ENCODE measurements at places on chromosomes 12 and 14.

- DNase-seq, result no peak
These were observed 84.6 kb downstream of the VCPKMT start for GRCh38 chr14:50031602-50032313.

DNA sequence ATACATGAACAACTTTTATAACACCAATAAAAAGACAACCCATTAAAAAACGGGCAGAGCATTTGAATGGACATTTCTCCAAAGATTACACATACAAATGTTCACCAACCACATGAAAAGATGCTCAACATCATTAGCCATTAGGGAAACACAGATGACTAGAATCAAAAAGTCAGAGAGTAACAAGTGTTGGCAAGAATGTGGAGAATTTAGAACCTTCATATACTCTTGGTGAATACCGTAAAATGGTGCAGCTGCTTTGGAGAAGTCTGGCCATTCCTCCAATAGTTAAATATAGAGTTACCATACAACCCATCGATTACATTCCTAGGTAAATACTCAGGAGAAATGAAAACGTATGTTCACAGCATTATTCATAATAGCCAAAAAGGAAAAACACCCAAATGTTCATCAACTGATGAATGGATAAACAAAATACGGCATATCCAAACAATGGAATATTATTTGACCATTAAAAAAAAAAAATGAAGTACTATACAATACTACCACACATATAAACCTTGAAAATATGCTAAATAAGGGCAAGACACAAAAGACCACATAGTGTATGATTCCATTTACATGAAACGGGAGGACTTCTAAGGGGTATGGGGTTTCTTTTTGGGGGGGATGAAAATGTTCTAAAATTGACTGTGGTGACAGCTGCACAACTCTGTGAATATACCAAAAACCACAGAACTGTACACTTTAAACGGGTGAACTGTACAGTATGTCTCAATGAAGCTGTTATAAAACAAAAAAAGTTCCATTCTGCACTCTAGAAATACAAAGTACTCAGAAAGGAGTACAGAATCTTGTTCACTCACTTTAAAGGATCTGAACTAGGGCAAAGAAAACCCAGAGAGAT is 3.2 kb downstream of the CORO1C start:
- no peak for DNase-seq

- DNase-seq, result no peak
These were observed 15.1 kb downstream of the CPNE8 start for GRCh38 chr12:38890102-38890855.

DNA sequence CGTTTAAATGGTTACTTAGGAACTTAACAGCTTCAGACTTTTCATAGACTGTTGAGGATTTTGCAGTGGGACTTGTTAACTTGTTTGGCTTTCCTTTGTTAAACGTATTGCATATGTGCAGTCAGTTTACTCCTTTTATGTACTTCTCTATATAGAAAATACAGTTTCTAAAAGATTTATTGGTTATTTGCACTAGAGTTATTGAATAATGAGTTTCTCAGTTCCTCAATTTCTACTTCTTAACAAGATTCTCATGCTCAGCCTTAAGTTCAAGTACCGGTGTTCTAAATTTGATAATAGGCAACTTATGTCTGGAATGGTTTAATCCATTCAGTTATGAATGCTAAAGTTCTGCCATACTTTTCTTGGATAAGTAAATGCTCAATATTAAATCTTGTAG is 919 bp downstream of the PSMA3 start:
- no peak for DNase-seq

GRCh38 chr14:78319406-78319805 is 149.2 kb downstream of the NRXN3 start:
- DNase-seq, result no peak

GRCh38 chr14:93046705-93047050 is 69.0 kb downstream of the ITPK1 start:
- DNase-seq, result no peak

DNA sequence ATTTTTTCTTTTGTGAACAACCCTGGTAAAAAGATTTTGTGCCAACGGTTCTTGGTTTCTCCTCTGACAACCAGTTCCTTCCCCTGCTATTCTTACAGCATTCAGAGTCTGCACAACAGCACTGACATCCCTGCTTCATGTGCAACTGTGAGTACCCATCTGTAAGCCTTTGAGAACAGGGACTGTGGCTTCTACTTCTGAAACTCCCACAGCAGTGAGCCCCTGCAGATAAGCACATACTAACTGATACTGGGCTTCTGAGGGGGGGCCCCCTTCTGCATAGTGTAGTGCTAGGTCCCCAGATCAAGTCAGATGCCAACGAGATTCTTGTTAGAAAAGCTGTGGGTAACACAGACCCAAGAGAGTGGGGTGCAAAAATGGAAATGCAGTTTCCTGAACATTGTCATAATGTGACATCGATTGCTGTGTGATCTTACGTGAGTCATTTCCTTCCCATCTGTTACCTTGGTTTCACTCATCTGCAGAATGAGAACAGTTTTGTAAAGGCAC is 11.1 kb upstream of the NINJ2 start:
- DNase-seq, result no peak

GRCh38 chr12:74915718-74916117 is 293.9 kb downstream of the KCNC2 start:
- no peak for DNase-seq

DNA sequence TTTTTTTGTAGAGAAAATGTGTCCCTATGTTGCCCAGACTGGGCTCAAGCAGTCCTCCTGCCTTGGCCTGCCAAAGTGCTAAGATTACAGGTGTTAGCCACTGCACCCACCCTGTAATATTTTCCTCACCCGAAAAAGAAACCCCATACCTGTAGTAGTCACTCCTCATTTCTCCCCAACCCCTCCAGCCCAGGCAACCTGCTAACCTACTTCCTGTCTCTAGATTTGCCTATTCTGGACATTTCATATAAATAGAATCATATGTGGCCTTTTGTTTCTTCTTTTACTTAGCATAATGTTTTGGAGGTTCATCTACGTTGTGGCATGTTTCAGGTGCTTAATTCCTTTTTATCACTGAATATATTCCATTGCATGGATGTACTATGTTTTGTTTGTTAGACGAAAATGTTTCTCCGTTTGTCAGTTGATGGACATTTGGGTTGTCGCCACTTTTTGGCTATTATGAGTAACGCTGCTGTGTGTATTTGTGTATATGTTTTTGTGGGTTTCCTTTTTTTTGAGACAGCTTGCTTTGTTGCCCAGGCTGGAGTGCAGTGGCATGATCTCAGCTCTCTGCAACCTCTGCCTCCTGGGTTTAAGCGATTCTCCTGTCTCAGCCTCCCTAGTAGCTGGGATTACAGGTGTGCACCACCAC is 6.2 kb downstream of the ANKRD13A start:
- DNase-seq, result no peak

- DNase-seq, result no peak
These were observed 9.1 kb downstream of the FAM181A start for GRCh38 chr14:93936245-93936644.

- DNase-seq, result no peak
These were observed 67.2 kb downstream of the TTC9 start for GRCh38 chr14:70708717-70709570.

DNA sequence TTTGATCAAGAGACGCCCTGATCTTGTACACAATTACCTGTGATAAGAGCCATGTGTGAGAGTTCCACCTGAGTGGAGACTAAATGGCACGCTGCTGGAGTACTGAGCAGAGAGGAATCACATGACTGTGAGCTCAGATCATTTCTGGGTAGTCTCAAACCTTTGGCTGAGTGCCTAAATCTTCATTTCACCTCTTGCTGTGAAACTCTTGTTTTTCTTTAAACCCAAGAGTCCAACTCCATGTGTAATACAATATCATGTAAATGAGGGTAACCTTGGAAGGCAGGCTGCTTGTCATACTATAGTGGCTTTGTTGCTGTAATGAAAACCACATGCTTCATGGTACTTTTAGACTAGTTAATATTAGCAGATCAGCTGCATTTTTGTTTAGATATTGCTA is 156.9 kb downstream of the CAND1 start:
- peak; percentile 75 for DNase-seq

DNA sequence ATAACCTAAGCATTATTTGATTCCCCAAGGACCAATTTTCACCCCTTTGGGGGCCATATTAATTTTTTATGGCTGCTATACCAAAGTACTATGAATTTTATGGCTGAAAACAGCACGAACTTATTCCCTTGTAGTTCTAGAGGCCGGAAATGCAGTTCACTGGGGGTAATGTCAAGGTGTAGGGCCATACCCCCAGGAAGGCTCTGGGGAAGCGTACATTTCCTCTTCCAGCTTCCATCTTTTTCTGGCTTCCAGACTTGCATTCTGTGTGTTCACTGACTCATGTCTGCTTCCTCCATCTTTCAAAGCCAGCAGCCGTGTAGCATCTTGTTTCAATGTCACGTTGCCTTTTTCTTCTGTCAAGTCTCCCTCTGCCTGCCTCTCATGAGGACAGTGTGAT is 133.5 kb downstream of the BICD1 start:
- peak; percentile 20 for DNase-seq

GRCh38 chr12:97481428-97481827 is 18.8 kb downstream of the RMST start:
- no peak for DNase-seq

DNA sequence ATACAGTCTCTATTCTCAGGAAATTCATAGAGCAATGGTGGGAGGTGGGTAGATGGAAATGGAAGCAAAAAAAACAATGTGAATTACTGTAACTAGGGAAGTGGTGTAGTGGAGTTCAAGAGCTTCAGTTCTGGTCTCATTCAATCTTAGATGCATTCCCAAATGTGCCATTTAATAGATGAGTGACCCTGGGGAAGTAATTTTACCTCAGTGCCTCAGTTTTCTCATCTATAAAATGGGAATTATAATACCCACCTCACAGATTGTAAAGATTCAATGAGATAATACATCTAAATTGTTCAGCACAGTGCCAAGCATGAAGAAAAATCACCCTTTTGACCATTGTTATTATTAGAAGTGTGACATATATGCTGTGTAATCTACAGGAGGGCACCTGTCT is 173.1 kb downstream of the SLC38A4 start:
- DNase-seq, result no peak

DNA sequence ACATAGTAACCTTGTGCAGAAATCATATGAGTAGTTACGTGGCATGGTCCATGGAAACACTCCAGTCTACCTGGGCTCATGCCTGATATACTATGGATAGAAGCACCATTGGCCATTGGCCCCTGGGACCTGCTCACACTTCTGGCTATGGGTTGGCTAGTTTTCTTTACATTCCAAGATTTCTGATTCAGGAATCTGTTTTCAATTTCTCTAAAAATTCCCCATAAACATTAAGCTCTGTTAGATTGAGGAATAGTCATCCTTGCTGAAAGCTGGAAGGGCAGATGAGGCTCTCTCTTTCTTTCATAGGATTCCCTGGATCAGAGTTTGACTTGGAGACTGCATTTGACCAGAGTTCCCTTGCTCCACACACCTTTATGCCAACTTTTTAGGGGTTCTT is 37.3 kb upstream of the RAP1B start:
- DNase-seq, result no peak

DNA sequence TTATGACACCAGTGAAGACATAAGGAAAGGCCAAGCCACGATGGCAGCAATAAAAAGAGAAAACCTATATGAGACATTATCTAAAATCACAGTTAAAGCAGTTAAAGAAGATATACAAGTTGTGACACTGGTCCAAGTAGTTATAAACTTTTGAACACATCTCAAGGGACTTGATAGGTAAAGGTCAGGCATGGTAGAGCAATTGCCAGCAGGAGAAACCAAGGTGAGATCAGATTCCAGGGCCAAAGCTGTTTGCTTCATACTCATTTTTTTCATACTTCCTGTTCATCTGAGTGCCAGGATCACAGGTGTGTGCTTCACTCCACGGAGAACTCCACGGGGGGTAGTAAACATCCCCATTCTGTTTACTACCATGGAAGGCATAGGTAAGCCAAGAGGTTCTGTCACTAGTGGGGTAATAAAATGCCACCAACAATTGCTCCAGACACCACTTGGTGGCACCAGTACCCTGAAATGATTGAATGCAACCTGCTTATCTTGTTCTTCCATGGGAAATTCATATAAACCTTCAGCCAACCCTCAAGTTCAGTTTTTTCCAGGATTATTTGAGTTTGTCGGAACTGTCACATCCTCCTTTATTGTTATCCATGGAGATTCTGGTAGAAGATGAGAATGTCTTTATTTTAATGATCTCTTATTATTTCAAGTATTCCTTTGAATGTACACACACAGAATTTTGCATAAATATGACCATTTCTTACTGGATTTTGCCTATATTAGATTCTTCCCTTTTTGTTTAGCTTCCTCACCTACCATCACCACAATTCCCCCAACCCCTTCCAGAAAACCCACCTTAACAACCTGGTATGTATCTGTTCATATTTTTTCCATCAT is 59.2 kb upstream of the TSPAN8 start:
- peak; percentile 19 for DNase-seq

- no peak for DNase-seq
These were observed 444.8 kb downstream of the AEBP2 start for GRCh38 chr12:19884021-19884492.

DNA sequence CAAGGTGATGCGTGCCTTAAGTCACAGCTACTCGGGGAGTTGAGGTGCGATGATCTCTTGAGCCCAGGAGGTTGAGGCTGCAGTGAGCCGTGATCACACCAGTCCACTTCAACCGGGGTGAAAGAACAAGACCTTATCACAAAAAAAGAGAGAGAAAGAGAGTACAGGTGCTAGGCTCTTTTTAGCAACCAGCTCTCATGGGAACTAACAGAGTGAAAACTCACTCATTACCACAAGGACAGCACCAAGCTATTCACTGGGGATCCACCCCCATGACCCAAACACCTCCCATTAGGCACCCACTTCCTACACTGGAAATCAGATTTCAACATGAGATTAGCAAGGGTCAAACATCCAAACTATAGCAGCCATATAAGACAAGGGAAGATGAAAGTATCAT is 164.2 kb downstream of the NDUFA12 start:
- no peak for DNase-seq

GRCh38 chr14:101571004-101571403 is 9.7 kb downstream of the DIO3 start:
- DNase-seq, result no peak

GRCh38 chr12:124636138-124636978 is 68.9 kb upstream of the NCOR2 start:
- no peak for DNase-seq

DNA sequence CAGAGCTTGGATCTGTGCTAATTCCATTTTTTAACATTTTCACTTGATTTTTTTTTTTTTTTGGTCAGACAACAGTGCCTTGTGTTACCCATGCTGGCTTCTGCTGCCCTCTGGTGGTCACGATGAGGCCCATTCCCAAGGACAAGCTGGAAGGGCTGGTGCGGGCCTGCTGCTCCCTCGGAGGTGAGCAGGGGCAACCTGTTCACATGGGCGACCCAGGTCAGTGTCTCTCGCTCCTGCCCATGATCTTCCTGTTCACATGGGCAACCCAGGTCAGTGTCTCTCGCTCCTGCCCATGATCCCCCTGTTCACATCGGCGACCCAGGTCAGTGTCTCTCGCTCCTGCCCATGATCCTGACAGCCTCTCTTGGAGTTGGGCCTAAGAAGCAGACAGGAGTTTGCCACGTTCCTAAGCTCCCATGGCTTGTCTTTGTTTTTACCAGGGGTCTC is 59.4 kb downstream of the DGLUCY start:
- peak; percentile 68 for DNase-seq

GRCh38 chr12:30863839-30864238 is 62.7 kb upstream of the TSPAN11 start:
- no peak for DNase-seq

GRCh38 chr14:105315211-105315721 is 718 bp downstream of the PACS2 start:
- no peak for DNase-seq

- no peak for DNase-seq
These were observed 10.6 kb downstream of the AHNAK2 start for GRCh38 chr14:104967386-104968152.

GRCh38 chr14:69036757-69037506 is 57.8 kb upstream of the ACTN1 start:
- DNase-seq, result no peak
